Stimulated activated CD4-positive, alpha-beta T cell treated with anti-CD3 and anti-CD28 coated beads, Interleukin-4, amount 100 ng/mL, for 24 hours (primary cell): ENCODE measurements at places on chromosomes 6 and 20.

- DNase-seq: no peak
Observed at GRCh38 chr6:158797331-158798310, 21.5 kb downstream of the EZR start.

DNA sequence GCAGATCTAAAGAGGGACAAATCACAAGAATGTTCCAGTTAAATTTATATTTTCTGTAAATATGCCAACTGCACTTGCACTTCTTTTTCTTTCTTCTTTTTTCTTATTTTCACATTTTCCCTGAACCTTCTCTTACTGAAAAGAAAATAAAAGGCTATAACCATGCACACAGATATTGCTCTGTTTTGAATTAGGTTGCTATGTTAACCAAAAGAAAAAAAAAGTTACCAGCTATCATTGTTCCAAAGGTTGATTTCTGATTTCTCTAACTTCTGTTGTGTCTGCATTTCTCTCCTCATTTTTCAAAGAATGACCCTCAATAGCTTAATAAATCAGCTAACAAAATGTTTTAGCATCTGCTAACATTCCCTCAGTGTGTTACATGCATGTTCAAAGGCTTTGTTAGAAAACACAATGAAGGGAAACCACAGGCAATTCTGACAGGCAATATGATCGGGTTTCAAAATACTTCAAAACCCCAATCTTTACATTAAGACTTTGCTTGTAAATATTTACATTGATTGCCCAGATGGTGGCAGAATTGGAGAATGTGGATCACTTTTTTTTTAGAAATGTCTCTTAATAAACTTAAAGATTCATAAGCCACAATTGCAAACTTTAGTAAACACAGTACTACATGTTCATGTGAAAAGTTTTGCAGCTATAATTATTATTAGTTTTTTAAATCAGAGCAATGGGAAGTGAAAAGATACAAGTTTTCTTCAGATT lies 928.3 kb upstream of the FLRT3 start:
- no peak for DNase-seq

- DNase-seq: no peak
Observed at GRCh38 chr20:35172434-35172806, 548 bp downstream of the PROCR start.

GRCh38 chr20:8932192-8933165 lies 136.4 kb upstream of the PLCB4 start:
- DNase-seq: no peak

DNA sequence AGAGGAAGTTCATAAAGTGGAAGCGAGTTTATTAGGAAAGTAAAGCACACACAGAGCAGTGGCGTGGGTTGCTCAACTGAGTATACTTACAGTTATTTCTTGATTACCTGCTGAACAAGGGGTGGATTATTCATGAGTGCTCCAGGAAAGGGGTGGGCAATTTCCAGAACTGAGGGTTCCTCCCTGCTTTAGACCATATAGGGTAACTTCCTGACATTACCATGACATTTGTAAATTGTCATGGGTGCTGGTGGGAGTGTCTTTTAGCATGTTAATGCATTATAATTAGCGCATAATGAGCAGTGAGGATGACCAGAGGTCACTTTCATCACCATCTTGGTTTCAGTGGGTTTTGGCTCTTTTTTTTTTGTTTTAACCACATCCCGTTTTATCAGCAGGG lies 29.8 kb downstream of the PDYN start:
- DNase-seq: no peak

GRCh38 chr6:108331982-108332381 lies 37.1 kb downstream of the AFG1L start:
- DNase-seq: no peak

- no peak for DNase-seq
Observed at GRCh38 chr20:30598460-30599230, 658.8 kb upstream of the DEFB115 start.

- no peak for DNase-seq
Observed at GRCh38 chr6:33929575-33930288, 125.9 kb upstream of the MLN start.

DNA sequence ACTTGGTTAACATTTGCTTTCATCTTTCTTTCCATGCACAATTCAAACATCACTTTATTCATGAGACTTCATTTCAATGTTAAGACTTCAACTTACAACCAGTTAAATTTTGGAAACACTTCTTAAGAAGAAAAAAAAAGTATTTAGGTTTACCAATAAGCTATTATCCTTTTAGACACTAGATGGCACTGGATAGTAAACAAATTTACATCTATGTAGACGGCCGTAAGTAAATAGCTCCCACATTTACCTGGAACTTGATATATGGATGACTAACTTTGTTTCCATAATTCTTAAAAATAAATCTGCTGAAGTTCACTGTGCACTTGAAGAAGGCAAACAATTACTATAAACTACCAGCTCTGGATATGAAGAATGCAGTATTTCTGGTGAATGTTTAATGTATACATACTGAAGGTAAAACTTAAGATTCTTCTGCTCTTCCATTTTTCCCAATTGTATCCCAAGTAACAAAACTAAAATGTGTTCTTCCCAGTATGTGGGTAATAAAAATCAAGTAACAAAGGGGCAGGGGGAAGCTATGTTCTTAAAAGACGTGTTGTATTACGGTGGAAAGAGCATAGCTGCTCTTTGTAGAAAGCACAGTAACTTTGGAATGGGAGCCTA lies 130.6 kb upstream of the C6orf118 start:
- DNase-seq: no peak

- DNase-seq: no peak
Observed at GRCh38 chr20:10876558-10876957, 202.8 kb upstream of the JAG1 start.

- no peak for DNase-seq
Observed at GRCh38 chr6:106050538-106050937, 35.6 kb upstream of the PRDM1 start.

DNA sequence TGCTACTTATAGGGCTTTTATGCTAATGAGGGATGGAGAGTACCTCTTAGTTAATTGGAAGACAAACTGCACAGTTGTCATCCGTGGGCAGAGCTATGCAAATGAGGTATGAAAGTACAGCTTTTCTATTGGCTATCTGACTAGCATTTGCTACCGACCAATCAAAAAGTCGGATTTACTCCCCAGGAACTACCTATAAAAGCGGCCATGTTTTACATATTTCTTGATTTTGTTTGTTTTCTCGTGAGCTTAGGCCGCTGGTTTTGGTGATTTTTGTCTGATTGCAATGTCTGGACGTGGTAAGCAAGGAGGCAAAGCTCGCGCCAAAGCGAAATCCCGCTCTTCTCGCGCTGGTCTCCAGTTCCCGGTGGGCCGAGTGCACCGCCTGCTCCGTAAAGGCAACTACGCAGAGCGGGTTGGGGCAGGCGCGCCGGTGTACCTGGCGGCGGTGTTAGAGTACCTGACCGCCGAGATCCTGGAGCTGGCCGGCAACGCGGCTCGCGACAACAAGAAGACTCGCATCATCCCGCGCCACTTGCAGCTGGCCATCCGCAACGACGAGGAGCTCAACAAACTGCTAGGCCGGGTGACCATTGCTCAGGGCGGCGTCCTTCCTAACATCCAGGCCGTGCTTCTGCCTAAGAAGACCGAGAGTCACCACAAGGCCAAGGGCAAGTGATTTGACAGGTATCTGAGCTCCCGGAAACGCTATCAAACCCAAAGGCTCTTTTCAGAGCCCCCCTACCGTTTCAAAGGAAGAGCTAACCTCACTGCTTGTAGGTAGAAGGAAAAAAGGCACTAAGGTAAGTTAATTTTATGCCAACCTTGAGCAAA lies 36.9 kb downstream of the HFE start:
- peak; percentile 81 for DNase-seq

DNA sequence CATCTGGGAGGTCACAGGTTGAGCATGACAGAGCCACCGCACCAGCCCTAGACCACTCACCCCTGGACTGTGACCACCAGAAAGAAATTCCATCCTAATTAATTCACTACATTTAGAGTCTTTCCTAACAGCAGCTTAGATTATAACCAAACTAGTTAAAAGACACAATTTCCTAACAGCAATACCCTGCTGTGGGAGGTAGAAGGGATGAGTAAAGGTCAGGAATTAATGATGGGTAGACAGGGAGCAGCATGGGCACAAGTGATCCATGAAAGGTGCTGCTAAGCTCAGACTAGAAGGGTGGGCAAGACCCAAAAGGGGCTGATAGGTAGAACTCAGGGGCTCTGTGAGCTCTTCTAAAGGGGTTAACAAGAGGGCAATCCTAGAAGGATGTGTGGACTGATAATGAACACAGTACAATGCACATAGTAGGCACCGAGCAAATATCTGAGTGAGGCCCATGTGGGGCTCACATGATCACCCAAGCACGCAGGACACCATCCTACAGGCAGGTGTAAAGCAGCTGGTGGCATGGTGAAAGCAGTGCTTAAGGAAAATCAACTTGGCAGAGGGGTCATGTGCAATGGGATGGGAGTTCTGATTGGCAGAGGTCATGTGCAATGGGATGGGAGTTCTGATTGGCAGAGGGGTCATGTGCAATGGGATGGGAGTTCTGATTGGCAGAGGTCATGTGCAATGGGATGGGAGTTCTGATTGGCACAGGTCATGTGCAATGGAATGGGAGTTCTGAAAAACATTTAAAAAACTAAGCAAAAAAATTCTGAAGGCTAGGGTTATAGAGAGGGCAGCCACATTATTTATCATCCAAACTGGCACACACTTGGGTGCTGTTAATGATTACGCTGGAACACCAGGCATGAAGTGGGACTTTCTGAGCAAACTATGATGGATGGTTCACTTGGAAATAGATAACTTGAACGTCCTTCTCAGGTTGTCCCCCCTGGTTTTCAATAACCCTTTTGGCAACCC lies 188.2 kb upstream of the FOXQ1 start:
- no peak for DNase-seq

- DNase-seq: no peak
Observed at GRCh38 chr6:94065707-94066337, 646.5 kb upstream of the EPHA7 start.

GRCh38 chr20:20020908-20021307 lies 3.7 kb downstream of the NAA20 start:
- DNase-seq: no peak

- no peak for DNase-seq
Observed at GRCh38 chr20:24385547-24385946, 83.9 kb upstream of the SYNDIG1 start.

GRCh38 chr20:1803932-1804501 lies 91.2 kb upstream of the SIRPA start:
- DNase-seq: no peak

- no peak for DNase-seq
Observed at GRCh38 chr6:105320765-105321164, 82.1 kb downstream of the PREP start.

- DNase-seq: no peak
Observed at GRCh38 chr6:20789162-20789561, 254.9 kb downstream of the CDKAL1 start.

- DNase-seq: no peak
Observed at GRCh38 chr6:165718491-165718891, 55.5 kb upstream of the PDE10A start.

DNA sequence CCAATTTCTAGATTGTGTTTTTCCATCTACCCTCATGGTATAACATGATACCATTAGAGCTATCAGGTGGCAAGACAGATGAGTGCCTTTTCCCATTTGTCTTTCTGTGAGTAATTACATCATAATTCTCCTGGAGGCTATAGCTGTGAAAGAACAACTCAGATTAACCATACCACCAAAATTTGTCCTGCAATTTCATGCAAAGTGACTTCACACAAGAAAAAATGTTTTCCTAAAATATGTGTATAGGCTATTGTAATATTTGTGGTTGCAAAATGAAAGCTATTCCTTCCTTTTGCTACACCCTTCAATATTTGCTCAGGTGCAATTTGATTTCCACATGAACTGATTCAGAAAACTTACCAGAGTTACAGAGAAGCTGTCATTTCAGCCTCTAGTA lies 547.7 kb upstream of the ID4 start:
- DNase-seq: no peak

DNA sequence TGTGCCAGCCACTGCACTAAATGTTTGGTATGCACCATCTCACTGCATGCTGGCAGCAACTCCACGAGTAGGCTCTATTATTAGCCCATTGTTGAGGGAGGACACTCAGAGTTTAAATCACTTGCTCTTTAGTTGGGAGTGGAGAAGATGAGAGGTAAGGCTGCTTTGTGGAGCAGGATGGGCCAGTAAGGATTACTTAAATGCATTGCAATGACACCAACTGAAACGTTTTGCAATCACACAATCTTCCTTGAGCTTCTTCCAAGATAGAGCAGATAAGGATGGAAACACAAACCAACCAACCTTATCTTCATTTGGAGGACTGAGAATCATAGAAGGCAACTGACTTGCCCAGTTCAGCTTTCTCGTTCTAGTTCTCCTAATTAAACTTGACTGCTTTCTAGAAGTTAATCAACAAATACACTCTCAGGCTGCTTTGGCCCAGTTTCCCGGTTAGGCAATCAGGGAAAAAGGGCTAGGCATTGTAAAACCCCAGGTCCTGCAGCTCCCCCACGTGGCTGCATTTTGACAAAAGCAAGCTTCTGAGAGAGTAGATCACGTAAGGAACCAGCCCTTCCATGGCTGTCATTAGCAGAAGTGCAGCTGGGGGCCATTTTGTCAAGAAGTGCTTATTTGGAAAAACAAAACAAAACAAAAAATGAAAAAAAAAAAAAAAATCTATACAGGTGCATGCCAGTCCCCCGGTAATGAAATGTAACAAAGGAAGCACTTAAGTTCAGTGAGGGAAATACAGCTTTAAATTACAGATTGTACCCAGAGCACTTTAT lies 130.6 kb downstream of the BCAS1 start:
- DNase-seq: peak; percentile 78

DNA sequence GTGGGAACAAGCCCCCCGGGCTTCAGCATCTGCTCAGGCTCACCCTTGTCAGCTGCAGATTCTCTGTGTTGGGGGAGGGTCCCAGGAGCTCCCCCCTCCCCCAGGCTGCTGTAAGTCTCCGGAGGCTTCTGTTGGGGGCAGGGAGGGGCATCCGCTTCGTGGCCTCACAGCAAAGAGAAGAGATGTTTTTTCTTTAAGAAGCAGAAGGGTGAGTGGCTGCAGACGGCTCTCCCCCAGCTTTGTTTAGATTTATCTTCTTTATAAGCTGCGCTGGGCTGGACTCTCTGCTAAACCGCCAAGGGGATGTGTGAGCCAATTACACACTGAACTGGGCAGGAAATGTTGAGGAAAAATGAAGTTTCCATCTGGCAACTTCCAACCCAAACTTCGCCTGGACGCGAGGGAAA lies 48.7 kb upstream of the GATA5 start:
- no peak for DNase-seq

- no peak for DNase-seq
Observed at GRCh38 chr6:108526739-108527174, 34.0 kb upstream of the FOXO3 start.

DNA sequence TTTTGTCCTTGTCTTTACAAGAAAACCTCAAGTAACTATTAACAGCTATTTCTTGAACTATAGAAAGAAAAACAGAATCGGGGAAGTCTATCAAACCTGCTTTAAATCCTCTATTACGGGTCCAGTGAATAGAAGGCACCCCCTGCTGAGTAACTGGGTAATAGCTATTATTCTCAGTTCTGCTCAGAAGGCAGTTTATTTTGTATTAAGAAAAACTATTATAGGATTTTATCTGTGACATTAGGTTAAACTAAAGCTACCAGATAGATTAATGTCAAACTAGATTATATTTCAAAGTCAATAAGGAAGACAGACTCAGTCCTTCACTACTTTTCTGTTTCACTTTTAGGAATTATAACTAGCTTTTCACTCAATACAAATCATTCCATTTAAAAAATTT lies 93.7 kb downstream of the DST start:
- no peak for DNase-seq
